Retinal pigment epithelial cell (primary cell): ENCODE measurements at places on chromosomes 4 and X.

DNA sequence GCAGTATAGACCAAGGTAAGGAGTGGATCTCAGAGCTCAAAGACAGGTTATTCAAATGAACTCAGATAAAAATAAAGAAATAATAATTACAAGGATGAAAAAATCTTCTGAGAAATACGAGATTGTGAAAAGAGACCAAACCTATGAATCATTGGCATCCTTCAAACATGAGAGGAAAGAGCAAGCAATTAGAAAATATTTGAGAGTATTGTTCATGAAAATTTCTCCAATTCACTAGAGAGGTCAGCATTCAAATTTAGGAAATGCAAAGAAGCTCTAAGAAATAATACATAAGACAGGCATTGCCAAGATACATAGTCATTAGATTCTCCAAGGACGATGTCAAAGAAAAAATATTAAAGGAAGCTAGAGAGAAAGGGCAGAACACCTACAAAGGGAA lies 93.5 kb upstream of the GALNTL6 start:
- peak; percentile 2 for DNase-seq

- no peak for DNase-seq
Observed at GRCh38 chr4:122086338-122087065, 65.6 kb upstream of the BLTP1 start.

DNA sequence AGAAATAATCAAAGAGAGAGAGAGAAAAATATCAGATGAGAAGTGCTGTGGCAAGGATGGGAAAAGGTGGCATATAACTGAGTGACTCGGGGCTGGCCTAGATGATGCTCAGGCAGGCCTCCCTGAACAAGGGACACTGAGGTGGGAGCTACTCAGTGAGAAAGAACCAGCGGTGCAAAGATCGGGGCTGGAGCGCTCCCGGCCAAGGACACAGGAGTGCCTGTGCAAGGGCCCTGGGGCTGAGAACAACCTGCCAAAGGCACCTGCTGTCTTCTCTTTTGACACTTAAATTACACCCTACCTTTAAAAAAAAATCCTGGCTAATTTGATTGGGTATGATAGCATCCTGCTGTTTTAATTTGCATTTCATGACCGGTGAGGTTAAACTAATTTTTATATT lies 77.7 kb upstream of the C4orf50 start:
- no peak for DNase-seq

DNA sequence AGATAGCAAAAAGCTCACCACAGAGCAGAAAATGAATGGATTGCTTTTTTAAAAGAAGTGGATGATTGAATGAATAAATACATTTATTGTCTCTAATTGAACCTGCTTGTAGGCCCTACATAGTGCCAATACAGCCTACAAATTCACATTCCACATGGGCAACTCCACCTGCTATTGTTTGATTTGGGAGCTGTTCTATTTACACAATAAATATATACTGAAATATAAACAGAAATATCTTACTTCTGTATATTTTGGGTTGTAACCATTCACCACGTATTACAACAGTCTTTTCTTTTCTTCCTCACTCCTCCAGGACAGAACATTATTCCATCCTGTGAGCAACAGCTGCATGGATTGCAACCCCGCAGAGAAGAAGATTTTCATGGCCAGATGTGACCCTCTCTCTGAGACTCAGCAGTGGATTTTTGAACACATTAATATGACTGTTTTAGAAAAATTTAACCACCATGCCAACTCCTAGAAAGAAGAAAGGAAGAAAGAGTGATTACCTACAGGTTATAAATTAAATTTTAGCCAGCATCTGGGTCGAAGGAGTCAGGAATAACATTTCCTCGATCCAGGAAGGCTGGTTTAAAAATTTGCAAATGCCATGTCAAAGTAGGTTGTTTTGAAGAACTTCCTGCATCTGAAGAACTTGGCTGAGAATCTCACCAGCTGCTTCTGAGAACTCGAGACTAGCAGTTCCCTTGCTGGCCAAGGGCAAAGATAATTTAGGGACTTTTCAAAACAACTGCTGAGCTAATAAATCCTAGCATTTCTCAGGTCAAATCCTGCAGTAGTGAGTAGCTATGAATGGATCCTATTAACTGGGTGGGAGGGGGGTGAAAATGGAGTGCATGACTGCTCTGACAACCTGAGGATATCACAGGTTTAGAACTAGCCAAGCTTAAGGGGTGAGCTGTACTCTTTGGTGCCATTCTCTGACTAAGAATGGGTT lies 128.7 kb upstream of the GALNT7 start:
- peak; percentile 83 for DNase-seq

DNA sequence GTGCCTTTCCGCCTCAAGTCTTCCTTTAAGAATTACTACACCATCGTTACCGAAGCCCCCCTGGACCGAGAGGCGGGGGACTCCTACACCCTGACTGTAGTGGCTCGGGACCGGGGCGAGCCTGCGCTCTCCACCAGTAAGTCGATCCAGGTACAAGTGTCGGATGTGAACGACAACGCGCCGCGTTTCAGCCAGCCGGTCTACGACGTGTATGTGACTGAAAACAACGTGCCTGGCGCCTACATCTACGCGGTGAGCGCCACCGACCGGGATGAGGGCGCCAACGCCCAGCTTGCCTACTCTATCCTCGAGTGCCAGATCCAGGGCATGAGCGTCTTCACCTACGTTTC lies 2.2 kb downstream of the PCDH10 start:
- DNase-seq: no peak

DNA sequence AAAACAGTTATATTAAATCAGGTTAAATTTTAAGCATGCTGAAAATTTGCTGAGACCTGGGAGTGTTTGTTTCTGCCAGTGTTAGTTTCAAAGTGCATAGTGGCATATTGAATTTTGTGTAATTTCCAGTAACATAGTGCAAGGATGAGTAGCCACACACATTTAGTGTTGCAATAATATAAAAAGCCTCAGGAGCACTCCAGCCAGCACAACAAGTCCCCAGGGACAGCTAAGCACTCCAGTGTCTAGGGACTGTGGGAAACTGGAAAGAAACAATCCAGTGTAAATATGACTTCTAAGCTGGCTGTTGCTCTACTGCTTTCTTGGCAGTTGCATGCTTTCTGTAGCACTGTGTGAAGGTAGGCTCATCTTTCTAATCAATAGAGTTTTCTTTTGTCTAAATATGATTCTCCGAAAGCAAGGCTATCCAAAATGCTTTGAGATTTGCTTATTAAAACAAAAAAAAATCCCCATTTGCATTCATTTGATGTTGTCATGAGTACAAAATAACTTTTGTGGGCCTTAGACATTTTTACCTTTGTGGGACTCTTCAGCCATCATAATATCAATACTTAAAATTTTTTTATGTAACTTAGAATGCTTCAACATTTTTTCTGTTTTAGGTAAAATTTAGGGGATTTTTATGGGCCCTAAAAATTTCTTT lies 24.2 kb upstream of the CXCL2 start:
- no peak for DNase-seq

DNA sequence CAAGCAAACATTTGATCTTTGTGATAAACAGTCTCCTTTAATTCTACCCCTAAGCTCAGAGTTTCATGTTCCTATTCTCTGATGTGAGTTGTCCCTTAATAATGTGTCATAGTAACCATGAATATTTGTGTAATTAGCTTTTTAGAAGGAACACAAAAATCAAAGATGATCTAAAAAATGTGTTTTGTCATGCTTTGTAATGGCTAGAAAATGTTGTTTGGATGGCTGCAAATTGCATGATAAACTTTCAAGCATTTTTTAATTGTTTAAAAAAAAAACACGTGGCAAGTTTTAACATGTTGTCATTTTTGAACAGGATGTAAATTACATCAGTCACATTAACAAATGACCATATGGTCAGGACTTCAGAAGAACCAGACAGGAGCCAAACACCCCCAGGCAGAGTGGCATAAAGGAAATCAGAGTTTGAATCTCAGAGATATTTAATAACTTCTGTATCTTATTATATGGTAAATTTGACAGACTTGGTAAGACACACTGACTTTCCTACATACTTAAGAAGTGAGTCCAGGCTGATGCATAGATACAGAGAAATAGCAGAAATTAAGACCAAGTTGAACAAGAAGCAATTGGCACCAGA lies 223.9 kb upstream of the VEGFC start:
- DNase-seq: no peak

DNA sequence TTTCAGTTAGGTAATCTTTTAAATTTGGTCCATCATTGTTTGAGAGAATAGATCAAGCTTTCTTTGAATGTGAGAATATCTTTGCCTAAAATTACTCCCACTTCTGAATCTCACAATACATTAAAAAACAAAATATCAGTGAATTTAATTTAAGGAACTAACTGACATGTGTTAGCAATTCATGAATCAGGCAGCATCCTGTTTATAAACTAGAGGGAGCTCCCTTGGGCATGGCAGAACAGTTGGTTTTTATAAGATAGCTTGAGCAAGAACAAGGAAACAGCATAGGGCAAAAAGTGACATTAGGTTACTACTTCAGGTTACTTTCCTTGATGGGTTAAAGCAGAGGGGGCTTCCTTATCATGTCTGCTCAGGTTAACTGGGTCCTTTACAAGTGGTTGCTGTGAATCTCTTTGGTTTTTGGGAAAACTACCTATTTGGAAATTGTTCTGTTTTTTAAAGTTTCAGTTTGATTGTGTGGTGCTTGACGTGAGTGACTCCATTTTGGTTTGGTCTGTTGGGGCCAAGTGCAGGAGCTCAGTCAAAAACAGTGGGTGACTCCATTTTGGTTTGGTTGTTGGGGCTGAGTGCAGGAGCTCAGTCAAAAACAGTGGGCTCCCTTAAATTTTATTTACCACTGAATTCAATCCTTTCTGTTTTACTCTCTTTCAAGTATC lies 68.0 kb downstream of the PPEF2 start:
- DNase-seq: no peak

DNA sequence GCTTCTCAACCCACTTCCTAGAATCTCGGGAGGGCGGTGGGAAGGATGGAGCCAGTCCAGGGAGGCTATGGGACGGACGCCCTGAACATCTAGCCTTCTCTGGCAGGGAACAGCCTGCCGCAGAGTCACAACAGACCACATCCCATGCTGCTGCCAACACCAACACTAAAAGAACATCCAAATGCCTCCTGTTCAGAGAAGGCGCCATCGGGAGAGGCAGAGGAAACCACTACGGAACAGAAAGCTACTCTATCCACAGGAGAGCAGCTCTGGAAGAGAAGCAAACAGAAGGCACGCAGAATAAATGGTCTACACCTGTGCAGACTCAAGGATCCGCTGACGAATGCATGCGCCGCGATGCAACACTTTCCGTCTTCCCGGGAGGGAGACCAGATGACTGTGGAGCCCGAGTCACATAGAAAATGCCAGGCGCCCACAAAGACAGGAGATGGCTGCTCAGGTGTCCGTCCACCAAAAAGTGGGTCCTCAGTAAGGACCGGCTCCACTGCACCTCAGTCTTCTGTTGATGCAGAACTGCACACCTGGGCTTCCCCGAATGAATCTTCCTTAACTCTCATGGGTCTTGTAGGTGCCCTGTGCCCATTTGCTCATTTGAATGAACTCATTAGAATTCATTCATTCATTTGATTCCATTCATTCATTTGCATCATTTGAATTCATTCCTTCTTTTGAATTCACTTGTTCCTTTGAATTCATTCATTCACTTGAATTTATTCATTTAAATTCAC lies 217.5 kb downstream of the DHRSX start:
- no peak for DNase-seq

- no peak for DNase-seq
Observed at GRCh38 chrX:15376956-15377355, 7.3 kb downstream of the VEGFD start.

- no peak for DNase-seq
Observed at GRCh38 chr4:70236125-70236524, 6.3 kb upstream of the CSN3 start.

- DNase-seq: no peak
Observed at GRCh38 chrX:25005382-25006185, 10.2 kb downstream of the ARX start.

DNA sequence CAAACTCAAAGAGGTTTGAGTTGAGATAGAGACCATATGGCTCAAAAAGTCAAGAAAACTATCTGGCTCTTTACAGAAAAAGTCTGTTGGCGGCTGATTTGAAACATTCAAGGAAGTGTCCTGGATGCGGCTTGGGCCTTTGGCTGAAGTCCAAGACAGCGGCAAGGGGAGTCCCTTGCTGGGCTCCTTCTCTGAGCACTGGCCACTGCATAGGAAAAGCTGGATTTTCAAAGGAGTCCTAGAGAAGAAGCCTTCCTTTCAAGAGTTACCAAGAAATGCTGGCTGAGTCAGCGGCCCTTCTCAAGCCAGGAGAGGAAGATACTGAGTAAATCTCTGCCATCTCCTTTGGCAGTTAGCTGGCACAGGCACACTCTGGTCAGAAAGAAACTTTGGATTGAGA lies 12.1 kb downstream of the APLN start:
- no peak for DNase-seq
